ENCODE measurements at places on chromosomes 7 and 10.
A peak's percentile ranks its signal among the peaks of the same experiment; 100 is the strongest.

DNA sequence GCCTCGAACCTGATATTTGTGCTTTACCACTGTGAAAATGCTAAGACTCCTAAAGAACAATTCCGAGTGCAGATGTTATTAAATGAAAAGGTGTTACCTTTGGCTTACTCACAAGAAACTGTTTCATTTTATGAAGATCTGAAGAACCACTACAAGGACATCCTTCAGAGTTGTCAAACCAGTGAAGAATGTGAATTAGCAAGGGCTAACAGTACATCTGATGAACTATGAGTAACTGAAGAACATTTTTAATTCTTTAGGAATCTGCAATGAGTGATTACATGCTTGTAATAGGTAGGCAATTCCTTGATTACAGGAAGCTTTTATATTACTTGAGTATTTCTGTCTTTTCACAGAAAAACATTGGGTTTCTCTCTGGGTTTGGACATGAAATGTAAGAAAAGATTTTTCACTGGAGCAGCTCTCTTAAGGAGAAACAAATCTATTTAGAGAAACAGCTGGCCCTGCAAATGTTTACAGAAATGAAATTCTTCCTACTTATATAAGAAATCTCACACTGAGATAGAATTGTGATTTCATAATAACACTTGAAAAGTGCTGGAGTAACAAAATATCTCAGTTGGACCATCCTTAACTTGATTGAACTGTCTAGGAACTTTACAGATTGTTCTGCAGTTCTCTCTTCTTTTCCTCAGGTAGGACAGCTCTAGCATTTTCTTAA is 47.7 kb downstream of the MINPP1 start:
- no peak for DNase-seq

- DNase-seq: no peak
Measured at GRCh38 chr7:45660201-45660900, 86.2 kb downstream of the ADCY1 start.

GRCh38 chr7:133696056-133696455 is 431.1 kb upstream of the LRGUK start:
- DNase-seq: no peak

- DNase-seq: no peak
Measured at GRCh38 chr7:128203710-128204214, 37.3 kb upstream of the LEP start.

- DNase-seq: no peak
Measured at GRCh38 chr7:47087866-47088265, 494.0 kb downstream of the TNS3 start.

GRCh38 chr7:152076324-152076821 is 50.9 kb downstream of the GALNT11 start:
- DNase-seq: peak; percentile 5

GRCh38 chr7:131537571-131537978 is 18.9 kb downstream of the PODXL start:
- DNase-seq: no peak

DNA sequence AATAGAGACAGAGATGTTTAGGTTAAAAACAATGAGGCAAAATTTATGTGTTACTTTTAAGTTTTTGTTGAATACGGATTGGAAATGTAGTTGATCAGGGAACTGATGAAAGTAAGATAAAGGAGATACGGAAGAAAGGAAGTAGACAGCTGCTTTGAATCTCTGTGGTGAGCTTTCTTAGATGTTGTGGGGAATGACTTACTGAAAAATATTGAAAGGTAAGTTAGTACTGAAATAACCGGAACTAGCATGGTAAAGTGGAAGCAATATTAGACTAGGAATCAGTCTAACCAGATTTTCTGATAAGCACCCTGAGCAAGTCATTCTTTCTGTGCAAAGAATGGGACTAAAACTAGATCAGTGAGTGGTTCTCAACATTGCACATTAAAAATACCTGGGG is 34.8 kb downstream of the LUC7L2 start:
- no peak for DNase-seq

GRCh38 chr10:114824391-114824790 is 2.8 kb downstream of the FHIP2A start:
- DNase-seq: no peak

- peak; percentile 19 for DNase-seq
Measured at GRCh38 chr10:5628451-5629302, 37.7 kb downstream of the ASB13 start.

DNA sequence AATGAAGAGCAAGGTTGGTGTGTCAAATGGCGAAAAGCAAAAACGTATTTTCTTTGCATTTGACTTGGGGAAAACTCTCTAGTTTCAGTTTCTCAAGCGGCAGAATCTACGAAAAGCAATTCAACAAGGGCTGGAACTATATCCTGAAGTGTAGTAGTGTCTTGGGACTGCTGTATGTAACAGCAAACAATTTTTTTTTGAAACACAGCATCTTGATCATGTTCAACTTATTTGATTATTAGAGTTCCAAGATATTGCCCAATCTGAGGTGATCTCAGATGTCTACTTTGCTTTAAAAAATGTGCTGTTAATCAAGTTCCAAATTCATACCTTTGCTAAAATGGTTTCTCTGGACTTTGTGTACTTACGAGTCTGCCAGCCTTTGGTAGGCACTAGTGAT is 120.6 kb downstream of the ZWINT start:
- no peak for DNase-seq

- DNase-seq: peak; percentile 66
Measured at GRCh38 chr7:120805636-120806388, 52.1 kb downstream of the TSPAN12 start.

GRCh38 chr7:101205901-101206664 is 5.2 kb upstream of the MOGAT3 start:
- no peak for DNase-seq

- no peak for DNase-seq
Measured at GRCh38 chr7:92613720-92614119, 23.5 kb upstream of the FAM133B start.

- peak; percentile 27 for DNase-seq
Measured at GRCh38 chr7:105297985-105298384, 90.7 kb downstream of the SRPK2 start.

- DNase-seq: no peak
Measured at GRCh38 chr10:17835688-17836087, 26.5 kb downstream of the MRC1 start.

DNA sequence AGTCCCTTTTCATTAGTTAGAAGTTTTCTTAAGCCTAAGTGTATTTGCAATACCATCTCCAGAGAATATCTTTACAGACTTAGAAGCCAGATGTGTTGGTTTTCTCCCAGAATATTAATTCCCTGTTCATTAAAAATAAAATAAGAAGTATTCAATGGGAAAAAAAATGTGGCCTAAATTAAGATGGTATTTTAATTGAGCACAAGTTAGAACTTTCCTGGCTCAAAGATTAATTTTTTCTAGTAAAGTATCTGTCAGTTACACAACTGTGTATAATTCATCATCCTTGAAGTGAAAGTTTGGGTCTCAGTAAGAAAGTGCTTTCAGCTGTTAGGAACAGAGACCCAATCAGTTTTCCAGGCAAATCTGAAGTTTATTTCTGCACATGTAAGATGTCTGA is 1179.5 kb upstream of the C7orf33 start:
- no peak for DNase-seq

- DNase-seq: no peak
Measured at GRCh38 chr10:58979711-58980110, 196.7 kb upstream of the PHYHIPL start.

- no peak for DNase-seq
Measured at GRCh38 chr10:76428551-76429367, 997.3 kb downstream of the LRMDA start.

- no peak for DNase-seq
Measured at GRCh38 chr7:121054925-121055324, 66.4 kb downstream of the CPED1 start.

GRCh38 chr10:11337516-11337915 is 273.9 kb downstream of the USP6NL start:
- no peak for DNase-seq

DNA sequence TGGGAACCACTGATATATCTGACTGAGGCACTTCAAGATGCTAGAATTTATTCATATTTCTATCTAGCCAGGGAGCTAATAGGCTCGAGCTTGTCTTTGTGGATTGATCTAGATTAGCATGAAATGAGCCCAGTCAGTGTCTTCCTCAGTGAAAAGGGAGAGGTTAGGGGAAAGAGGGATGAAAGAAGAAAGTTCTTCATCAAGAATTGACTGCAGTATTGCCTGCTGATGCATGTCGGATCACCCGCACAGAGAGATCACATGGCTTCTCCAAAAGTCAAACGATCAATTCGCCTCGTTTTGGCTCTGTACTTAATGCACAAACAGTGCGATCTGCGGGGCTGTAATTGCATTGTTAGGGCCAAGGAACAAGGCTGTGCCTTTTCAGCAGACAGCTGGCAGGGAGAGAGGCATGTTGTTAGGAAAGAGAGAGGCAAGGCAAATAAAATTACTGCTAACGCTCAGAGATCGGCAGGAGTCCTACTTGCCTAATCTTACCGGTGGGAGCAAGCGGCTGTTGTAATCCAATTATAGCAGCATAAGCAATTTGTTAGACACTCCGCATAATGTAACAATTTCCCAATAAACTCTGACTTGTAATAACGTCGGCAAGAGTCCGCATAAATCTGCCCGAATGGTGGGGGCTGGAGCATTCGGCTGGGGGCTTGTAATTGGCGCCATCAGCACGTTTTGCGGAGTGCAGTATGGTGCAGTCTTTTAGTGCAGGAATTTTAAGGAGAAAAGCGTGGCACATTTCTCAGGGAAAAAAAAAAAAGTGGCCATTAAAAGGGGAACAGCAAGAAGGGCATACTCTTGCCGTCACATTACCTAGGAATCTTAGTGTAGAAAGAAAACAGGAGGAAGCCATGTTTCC is 102.1 kb downstream of the POLL start:
- DNase-seq: no peak

- no peak for DNase-seq
Measured at GRCh38 chr7:1325246-1325645, 92.6 kb downstream of the UNCX start.

DNA sequence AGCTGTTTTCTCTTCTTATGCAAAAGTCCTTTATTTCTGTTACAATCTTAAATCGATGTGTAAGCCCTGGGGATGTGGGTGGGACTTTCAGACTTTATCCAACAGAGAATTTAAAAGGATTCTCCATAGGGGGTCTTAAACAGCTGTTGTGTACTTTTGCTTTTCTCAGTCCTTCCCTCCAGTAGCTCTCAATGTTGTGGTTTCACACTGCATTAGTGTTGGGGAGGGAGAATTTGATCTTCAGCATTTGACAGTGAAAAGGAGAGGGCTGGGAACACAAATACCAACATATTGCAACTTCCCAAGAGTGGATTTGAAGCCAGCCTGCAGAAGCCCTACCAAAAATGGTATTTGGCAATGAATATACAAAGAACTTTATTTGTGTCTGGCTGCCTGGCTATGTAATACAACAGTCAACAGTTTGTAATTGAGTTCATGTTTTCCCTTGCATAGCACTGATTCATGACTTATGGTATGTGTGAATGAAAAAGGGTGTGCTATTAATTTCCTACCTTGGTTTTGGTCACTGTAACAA is 80.1 kb upstream of the CAPZA2 start:
- no peak for DNase-seq

GRCh38 chr7:105304040-105304895 is 84.5 kb downstream of the SRPK2 start:
- DNase-seq: no peak

DNA sequence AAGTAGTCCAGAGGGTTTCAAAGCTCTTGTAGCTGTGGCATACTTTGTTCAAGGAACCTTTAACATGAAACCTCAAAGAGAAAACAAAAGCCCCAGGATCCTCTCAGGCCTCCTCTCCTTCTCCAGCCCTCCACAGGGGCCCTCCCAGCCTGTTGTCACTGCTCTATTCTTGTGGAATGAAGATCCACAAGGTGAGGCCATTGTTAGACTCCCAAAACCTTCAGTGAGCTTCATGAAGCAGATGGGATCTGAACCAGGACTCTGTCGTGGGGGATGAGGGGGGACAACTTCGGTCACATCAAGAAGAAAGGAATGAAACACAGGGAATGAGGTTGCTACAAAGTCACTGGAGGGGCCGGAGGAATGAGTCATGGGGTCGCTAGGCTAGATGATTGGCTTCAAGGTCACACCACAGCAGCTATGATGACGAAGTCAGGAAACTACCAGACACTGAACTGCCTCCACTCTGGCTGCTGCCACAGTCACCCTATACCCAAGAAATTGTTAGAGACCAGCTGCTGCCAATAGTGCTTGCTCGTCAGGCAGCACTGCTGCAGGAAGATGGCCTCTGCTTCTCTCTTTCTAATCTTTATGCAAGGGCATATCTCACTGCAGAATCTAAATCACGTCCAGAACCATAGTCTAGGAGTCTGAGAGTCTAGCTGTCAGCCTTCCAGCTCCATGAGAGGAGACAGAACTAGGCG is 208.8 kb downstream of the HIBADH start:
- no peak for DNase-seq

GRCh38 chr7:2849941-2850766 is 6.0 kb upstream of the GNA12 start:
- no peak for DNase-seq

DNA sequence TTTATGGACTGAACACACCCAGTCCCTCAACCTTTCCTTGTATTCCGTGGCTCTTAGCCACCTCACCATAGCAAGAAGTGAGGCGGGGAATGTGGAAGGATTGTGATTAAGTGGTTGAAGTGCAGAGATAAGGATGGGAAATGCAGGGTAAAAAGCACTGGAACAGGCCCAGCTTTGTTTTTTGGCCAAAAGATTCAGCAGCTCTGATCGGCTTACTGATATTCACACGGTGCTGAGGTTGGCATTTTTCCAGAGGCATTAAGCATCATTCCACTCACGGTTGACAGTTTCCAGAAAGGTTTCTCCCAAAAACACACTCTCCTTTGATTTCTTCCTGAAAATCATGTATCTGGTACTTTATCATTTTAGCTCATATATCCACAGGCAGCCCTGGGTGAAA is 544.2 kb downstream of the CNTNAP2 start:
- no peak for DNase-seq

GRCh38 chr7:36794689-36795088 is 70.4 kb upstream of the AOAH start:
- DNase-seq: no peak

- no peak for DNase-seq
Measured at GRCh38 chr10:86855513-86855912, 99.1 kb downstream of the BMPR1A start.

GRCh38 chr10:59177836-59178235 is 1.4 kb downstream of the PHYHIPL start:
- no peak for DNase-seq

GRCh38 chr10:59181668-59182067 is 5.2 kb downstream of the PHYHIPL start:
- DNase-seq: no peak

DNA sequence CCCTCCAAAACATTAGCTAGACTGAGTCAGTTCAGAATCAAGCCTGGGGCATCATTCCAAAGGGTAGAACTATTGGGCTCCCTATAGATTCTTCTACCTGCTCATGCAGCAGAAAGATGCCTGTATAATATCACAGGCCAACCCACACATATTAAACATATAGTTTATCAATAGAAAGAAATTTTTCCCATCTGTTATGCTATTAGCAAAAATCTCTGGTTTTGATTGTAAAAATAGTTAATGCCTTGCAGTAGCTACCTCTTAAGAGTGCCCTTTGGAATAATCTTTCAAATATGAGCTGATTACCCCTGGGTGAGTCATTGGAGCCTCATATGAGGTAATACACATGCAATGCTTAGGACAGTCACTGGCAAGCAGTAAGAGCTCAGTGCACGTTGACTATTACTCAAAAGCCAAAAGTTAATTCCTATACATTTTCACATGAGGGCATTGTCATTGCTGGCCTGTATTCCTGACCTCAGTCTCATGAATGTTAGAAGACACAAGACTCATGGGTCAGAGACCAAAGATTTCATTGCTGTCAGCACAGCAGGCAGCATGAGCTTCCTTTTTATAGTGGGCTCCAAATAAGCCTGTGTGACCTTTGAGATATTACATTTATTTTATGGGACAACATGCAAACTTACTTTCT is 180.0 kb downstream of the FGFR2 start:
- DNase-seq: no peak
